ENCODE measurements at places on chromosomes 11 and 22.

GRCh38 chr11:109076870-109077269 lies 345.1 kb upstream of the C11orf87 start:
- DNase-seq, result no peak

GRCh38 chr11:65111744-65112545 lies at the start of gene TM7SF2:
TSS of gene TM7SF2 (plus strand) at chr11:65111872. CDS start at chr11:65112016, 144 bp downstream.
- DNase-seq, result peak; percentile 98

DNA sequence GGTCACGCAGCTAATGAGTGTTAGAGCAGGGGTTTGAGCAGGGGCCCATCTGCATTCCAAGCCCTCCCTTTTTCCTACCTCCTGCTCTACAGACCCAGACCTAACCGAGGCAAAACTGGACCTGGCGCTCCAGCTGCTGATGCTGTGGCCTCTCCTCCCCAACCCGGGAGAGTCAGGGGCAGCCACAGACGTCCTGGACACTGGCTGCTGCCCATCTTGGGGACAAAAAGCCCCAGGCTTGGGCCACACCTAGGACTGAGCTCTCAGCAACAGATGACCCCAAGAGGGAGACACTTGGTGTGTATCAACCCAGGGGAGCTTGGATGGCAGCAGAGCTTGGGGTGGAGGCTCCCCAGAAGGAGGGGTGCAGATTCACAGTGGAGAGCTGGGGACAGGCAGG lies 172.6 kb downstream of the ST3GAL4 start:
- DNase-seq, result no peak

- no peak for DNase-seq
Observed at GRCh38 chr11:81573367-81573766, 1160.3 kb downstream of the FAM181B start.

DNA sequence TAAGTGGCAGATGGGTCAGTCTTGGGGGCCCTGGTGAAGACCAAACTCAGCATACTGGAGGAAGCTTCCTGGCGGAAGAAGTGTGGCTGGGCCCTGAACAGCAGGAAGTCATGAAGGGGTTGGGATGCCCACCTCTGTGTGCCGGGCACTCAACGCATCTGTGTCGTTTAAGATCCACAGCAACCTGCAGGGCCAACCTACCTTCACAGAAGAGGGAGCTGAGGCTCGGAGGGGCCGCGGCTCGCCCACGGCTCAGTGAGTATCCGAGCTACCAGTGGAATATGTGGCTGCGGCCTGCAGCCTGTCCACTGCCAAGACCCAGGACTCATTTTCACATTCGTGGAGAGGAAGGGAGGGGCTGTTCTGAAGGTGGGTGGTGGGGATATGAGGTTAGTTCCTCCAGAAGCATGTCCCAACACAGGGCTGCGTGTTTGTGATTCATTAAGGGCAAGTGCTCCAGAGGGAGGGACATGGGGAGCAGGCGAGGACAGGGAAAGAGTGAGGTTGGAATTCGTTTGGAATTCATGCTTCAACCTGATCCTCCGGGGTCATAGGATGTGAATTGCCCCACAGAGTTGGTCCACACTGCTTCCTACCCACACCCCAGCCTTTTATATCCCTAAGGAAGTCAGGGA lies 99.6 kb downstream of the MPPED1 start:
- DNase-seq, result no peak

GRCh38 chr11:120219232-120219937 lies 8.6 kb downstream of the OAF start:
- DNase-seq, result no peak

DNA sequence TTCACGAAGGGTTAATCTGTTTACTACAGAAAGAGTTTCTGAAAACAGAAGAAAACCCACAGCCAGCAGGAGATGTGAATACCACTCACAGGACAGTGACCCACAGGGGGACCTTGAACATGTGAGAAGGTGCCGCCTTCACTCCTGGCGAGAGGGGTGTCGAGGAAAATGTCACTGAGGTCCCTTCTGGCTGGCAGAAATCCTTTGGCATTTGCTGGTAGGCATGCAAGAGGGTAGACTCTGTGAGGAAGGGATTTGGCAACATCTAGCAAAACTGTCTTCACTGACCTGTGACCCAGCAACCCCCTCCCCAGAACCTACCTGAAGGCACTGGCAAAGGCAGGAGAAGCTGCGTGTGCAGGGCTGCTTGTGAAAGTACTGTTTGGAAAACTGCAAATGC lies 8.6 kb downstream of the KCNQ1 start:
- no peak for DNase-seq

DNA sequence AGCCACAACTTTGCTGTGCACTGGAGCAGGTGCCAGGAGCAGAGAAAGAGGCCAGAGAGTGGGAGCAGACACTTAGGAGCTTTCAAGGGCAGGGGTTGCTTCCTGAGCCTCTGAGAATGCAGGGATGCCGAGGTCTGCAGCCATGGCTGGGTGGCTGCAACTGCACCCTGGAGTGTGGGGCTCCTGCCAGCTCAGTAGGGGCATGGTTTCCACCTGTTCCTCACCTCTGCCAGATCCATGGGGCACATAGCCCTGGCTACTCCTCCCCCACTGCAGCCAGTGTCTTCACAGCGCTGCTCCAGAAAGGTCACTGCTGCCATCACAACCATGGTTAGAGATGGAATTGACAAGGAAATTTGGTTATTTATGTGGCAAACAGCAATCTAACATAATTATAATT lies 404.8 kb downstream of the CNTN5 start:
- no peak for DNase-seq

- no peak for DNase-seq
Observed at GRCh38 chr11:121645001-121645400, 192.2 kb upstream of the SORL1-AS1 start.

GRCh38 chr11:87325490-87325872 lies 287.7 kb downstream of the TMEM135 start:
- DNase-seq, result no peak

- DNase-seq, result peak; percentile 40
Observed at GRCh38 chr11:104772806-104773241, 125.4 kb downstream of the CASP12 start.

DNA sequence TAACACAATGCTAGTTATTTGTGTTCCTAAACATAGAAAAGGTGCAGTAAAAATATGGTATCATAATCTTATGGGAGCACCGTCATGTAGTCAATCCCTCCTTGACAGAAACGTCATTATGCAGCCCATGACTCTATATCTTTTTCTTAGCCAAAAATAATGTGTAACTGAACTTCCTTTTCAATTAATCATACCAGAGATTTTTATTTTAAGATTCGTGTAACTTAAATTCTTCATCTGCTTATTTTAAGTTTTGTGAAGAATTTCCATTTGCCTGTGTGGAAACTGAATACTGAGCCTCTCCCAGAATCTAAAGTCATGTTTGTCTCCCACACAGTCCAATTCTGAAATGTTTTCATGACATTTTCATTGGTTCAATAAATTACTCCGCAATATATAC lies 699.1 kb downstream of the KCNA4 start:
- DNase-seq, result no peak
